ENCODE measurements at places on chromosomes 12 and 14.
A peak's percentile ranks its signal among the peaks of the same experiment; 100 is the strongest.

DNA sequence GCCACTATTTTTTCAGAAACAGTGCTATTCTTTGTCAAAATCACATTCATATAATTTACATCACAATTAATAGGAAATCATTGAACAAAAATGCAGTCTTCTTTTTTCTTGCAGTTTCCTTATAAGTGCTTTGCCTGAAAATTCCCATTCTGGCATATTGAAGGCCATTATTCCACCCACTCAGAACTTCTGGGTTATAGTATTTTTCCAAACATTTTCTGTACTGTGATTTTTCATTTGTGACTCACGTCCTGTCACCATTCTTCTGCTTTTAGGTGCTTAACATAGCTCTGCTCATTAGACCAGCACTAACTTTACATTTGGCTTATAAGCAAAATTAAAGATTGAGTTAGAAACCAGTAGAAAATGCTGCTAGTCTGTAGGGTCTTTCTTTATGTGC, 241.0 kb upstream of the NPAS3 start:
- DNase-seq, result no peak

DNA sequence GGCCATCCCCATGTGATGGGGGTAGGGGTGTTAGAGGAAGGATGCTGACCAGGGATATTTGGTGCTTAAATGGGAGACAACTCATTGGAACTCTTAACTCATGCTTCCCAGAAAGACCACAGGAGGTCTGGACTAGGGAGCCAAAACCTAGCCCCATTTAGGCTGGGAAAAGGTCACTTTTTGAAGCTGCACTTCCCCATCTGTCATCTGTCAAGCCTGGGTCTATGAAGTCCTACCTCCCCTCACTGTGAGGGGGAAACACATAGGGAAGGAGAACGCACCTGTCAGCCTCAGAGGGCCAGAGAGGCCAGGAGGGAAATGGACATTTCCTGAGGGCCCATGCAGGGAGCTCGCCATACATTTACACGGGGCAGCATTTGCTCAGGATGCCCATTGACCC, 321.0 kb downstream of the BCL11B start:
- no peak for DNase-seq

GRCh38 chr14:81028461-81028860, 73.0 kb downstream of the TSHR start:
- no peak for DNase-seq

DNA sequence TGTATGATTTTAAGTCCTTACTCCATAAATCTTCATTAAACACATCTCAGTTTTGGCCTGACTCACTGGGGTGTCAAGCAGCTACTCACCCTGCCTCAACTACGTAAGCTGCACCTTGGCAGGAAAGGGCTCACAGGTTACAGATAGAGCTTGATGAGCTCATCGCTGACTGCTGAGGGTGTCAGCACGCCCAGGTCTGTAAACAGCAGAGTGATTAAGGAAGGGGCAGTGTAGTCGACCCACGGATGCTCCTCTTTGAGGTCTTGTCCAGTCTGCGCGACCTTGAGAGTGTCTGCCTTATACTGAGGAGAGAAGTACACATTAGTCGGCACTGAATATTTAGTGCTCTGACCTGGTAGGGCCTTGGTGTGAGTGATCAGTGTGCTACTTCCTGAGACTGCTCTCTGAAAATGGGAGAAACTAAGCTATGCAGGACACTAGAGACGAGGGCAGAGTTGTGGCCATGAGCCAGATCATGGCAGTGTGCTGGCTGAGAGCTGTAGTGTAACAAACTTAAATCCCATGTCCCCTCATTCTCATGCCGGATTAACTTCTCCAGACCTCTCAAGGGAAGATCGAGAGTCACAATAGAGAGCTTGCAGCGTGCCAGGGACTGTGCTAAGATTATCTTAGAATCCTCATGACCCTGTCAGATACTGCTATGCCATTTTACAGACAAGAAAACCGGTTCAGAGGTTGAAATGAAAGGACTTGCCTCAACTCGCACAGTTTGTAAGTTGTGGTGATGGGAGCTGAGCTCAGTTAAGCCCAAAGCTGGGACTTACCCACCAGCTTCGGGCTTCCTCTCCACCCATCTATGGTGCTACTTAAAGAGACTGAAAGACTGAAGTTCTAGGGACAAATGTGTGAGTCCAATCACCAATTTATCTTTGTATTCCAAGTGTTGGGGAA, 11.6 kb downstream of the EIF2B1 start:
- peak; percentile 32 for DNase-seq

DNA sequence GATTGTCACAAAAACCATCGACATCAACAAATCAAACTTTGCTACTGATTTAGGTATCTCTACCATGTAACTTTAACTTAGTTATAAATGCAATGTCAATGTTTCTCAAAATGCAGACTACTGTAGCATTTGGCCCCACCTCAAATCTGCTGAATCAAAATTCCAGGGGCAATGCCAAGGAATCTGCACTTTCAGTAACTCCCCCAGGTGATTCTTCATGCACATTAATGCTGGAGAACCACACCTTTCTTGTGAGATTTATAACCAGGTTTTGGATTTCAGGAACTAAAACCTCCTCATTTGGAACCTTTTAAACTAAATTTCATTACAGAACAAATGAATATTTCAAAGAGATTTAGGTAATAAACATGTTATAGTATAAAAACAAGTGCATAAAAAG, 4.9 kb downstream of the ATP2B1 start:
- DNase-seq, result no peak

DNA sequence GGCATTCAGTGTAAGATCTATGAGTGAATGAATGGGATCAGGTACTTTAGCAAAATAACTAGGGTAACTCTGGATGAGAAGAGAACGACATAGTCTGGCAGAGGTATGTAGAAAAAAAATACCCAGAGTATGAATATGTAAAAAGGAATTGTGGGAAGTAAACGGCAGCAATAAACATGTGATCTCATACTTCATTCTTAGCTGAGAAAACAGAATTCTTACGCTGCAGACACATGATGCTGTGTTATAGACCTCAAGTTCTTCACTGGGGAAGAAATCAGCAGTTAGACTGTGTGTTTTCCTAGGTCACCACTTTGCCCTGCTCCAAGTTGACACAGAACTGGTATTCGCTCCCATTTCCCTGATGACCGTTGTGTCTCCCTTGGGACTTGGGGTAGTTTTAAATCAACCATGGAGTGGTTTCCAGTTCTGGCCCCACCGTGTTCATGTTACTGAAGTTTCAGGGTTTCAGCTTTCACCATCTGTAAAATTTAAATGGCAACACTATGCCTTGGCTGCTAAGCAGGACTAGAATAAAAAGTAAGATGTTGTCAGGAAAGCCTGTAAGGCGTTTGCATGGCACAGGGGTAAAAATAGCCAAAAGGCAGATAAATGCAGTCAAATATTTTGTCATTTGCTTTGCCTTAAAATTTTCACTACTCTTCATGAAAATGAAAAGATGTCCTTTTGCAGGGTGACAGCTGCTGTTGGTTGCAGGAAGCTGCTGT, 223.7 kb downstream of the PELI2 start:
- DNase-seq, result no peak

DNA sequence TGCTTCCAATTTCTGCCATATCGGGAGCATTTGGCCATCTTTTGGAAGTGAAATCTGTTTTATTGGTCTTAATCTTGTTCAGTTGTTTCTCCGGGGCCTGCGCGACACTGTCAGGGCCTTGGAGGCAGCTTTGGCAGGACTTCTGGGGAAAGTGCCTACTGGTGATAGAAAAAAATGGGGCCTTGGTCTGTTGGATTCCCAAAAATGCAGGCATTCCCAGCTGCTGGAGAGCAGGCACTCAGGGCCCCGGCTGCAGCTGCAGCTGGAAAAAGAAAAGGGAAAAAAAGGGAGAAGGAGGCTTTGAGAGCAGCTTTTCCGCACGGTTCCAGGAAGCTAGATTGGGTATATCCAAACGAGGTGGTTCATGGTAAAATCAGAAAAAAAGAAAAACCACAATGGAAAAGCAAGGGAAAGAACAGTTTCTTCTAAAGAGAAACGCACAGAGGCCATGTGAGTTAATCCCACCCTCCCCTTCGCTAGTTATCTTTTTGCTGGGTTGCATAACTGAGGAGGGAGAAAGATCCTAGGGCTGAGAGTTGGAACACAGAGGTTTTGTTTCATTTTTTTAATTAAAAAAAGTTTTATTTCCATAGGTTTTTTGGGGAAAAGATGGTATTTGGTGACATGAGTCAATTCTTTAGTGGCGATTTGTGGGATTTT, 134.7 kb upstream of the RFLNA start:
- no peak for DNase-seq

GRCh38 chr14:100578552-100578951, 8.7 kb downstream of the BEGAIN start:
- DNase-seq, result no peak

DNA sequence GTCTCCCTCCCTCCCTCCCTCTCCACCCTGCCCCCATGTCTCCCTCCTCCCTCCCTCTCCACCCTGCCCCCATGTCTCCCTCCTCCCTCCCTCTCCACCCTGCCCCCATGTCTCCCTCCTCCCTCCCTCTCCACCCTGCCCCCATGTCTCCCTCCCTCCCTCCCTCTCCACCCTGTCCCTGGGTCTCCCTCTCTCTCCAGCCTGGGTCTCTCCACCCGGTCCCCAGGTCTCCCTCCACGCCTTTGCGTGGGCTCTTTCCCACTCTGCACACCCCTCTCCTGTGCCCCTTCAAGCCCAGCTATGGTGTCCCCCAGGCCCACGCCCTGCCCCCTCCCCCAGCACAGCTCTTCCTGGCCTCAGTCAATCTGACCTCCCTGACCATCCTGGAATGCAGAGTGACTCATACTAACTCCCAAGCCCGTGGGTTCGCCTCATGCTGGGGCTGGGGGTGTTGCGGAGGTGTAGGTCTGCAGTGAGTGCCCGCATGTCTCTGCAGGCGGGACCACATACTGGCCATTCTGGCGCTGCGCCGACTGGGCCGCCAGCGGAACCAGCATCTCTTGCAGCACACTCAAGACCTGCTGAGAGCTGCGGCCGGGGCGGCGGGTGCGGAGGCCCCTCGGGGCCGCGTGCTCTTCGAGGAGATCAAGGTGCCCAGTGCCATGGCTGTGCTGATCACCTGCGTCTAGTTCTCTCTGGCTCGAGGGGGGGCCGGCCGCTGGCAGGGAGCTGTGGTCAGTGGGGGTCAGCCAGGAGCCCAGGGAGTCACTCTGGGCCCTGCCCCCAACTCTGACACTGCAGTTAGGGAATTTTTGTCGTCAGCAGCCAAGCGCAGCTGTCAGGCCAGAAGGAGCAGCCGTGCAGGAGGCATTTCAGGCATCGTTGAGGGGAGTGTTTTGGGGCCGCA, 13.5 kb upstream of the TNFAIP2 start:
- DNase-seq, result no peak

GRCh38 chr14:55333711-55334485, 62.7 kb downstream of the FBXO34 start:
- no peak for DNase-seq

- DNase-seq, result no peak
Measured at GRCh38 chr14:77457115-77457521, 283 bp downstream of the VIPAS39 start.

DNA sequence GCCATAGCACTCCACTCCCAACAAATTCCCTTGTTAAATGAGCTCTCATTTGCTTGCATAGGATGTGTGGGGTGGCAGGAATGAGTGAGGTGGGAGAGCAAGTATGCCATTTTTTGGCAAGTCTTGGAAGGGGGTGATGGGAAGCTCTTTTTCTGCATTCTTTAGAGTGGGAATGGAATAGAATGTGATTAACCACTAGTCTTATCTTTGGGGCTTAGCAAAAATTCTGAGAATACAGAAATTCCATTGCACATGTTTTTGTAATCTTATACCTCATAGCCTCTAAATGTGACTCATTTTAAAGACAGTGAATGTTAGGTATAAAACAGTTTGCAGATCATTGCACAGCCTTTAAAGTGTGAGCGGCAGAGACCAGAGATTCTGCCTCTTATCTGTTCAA, 28.4 kb upstream of the NEDD1 start:
- no peak for DNase-seq

- DNase-seq, result peak; percentile 76
Measured at GRCh38 chr14:102594514-102595175, 2.2 kb downstream of the RCOR1 start.

DNA sequence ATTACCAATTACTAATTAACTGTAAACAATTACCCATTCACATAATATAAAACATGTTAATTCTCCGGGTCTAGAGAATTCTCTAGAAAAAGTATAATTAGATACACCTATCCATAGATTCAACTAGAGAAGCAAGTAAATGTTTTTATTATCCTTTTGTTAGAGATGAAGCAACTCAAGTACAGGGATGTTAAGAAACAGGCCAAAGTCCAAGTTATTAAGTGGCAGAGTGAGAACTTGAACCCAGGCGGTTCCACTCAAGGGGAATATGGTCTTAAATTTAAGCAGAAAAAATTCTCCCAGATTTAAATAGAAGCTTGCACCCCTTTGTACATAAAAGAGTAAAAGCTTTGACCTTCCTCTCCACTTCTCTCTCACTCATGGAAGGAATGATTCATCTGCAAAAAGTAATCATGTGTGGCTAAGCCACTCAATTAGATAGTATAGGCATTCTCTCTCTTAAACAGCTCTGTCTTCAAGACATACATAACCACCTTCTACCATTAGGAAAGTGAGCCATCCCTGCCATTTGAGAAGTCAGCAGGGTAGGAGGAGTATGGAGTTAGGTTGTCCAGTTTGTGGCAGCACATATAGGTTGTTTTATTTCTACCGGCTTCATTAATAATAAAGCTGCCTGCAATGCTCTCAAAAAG, 34.1 kb downstream of the ERGIC2 start:
- DNase-seq, result no peak

DNA sequence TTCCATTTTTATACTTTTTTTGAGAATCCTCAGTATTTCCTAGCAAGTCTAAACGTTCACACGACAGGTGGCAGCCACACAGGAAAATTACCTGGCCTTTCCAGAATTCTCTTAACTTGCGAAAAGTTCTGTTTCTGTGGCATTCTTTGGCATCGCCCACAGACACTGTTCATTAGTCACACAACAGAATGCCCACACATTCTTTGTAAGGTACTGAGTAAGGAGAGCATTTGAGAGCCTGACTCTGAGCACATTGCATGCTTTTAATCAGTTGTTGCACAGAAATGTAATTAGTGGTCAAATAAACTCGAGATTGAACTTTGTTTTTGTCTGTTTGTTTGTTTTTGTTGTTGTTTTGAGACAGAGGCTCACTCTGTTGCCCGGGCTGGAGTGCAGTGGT, 52.4 kb downstream of the LMNTD1 start:
- DNase-seq, result no peak

- no peak for DNase-seq
Measured at GRCh38 chr12:16524378-16524777, 81.6 kb downstream of the LMO3 start.

DNA sequence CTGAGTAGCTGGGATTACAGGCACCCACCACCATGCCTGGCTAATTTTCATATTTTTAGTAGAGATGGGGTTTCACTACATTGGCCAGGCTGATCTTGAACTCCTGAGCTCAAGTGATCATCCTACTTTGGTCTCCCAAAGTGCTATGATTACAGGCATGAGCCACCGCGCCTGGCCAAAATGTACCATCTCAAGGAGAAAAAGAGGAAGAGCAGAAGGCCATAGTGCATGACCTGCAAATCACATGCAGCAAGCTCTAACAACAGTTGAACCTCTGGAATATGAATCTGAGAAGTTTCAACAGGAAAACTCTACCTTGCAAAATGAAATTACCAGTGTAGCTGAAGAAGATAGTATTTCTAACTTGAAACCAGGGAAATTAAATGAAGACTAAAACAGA, 17.1 kb upstream of the SERPINA1 start:
- no peak for DNase-seq

- DNase-seq, result no peak
Measured at GRCh38 chr12:26705851-26706250, 127.1 kb downstream of the ITPR2 start.
